ENCODE measurements at places on chromosomes 4 and X.

GRCh38 chrX:115561605-115562479 lies 868 bp downstream of the PLS3 start:
- no peak for DNase-seq

DNA sequence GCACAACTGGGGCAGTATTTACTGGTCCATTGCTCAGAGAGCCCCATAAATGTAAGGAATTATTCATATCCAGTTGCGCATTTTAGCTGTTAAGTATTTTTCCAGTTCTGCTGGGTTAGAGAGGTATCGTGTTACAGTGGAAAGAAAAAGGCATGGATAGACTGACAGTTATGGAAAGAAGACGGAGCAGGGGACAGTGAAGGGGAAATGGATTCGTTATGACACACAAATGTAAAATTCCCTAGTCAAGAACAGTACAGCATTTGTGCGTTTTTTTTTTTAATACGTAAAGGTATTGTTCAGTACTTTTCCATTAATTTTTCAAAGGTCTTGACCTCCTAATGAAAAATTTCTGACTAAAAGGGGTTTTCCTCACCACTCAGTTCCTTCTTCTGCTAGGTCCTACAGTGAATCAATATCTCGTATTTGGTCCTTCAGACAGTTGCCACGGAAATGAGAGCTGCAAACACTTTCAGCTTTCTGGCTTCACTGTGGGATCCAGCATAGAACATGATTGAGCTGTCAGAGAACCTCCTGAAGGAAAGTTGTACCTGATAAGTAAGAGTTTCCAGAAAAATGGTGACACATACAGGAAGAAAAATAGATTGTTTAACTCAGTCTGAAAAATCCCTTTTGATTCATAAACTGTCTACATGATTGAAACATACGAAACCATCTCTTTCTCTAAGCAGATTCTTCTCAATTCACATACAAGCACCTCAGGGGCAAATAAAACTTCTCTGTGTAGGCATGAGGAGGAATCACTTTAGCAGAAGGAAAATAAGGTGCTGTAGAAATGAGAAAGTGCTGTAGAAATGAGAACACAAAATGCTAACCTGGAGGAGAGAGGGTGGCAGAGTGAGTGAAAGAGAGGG lies 21.8 kb upstream of the BBS12 start:
- DNase-seq: peak; percentile 55

GRCh38 chr4:11881947-11882346 lies 453.3 kb upstream of the HS3ST1 start:
- no peak for DNase-seq

GRCh38 chrX:147850875-147851274 lies 60.8 kb upstream of the FMR1 start:
- DNase-seq: no peak

GRCh38 chr4:85939595-85939994 lies 420.3 kb downstream of the MAPK10 start:
- DNase-seq: no peak

GRCh38 chr4:119049342-119049741 lies 86.3 kb upstream of the MYOZ2 start:
- DNase-seq: no peak

GRCh38 chrX:25191403-25191802 lies 175.6 kb upstream of the ARX start:
- DNase-seq: no peak

DNA sequence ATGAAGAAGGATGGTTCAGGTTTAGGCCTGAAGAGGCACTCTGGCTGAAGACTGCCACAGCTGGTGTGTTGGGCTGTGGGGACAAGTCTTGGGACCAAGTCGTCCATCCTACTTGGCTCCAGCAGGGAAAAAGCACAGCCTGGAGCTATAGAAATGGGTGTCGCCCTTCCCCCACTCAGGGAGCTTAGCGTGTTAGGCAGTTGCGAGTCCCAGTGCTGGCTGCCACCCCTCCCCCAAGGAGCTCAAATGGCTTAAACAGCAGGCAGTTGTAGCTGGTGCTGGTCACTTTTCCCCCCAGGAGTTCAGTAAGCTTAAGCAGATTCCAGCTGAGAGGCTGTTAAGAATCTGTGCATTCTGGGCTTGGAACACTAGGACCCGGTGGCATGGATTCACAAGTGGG lies 319.5 kb upstream of the POF1B start:
- no peak for DNase-seq

DNA sequence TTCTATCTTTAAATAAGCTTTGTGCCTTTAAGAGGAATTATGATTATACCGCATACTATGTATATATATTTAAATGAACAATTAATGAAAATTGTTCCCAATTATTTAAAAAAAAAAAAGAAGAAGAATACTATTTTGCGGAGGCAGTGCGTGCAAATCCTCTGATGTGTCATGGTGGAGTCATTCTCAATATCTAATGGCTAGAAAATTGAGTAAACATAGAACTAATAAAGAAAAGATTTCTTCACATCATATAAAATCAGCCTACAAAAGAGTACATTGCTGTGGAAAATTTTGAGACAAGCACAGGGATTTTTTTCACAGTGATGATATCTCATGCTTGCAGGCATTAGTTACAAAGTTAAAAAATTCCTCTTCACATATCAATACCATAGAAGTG lies 2.6 kb upstream of the EREG start:
- DNase-seq: no peak

GRCh38 chr4:101393256-101393655 lies 45.9 kb upstream of the PPP3CA start:
- DNase-seq: no peak

GRCh38 chr4:7237873-7238272 lies 45.5 kb downstream of the SORCS2 start:
- no peak for DNase-seq
